Right atrium auricular region (tissue), 2 donors: ENCODE measurements at places on chromosomes 7 and 10. TPM values are rescaled to one million over a fixed set of nuclear protein-coding genes. Genes with fewer than 3 reads are reported as not detected.

GRCh38 chr7:128020159-128020558 is 11.1 kb downstream of the LRRC4 start:
- no peak for DNase-seq

DNA sequence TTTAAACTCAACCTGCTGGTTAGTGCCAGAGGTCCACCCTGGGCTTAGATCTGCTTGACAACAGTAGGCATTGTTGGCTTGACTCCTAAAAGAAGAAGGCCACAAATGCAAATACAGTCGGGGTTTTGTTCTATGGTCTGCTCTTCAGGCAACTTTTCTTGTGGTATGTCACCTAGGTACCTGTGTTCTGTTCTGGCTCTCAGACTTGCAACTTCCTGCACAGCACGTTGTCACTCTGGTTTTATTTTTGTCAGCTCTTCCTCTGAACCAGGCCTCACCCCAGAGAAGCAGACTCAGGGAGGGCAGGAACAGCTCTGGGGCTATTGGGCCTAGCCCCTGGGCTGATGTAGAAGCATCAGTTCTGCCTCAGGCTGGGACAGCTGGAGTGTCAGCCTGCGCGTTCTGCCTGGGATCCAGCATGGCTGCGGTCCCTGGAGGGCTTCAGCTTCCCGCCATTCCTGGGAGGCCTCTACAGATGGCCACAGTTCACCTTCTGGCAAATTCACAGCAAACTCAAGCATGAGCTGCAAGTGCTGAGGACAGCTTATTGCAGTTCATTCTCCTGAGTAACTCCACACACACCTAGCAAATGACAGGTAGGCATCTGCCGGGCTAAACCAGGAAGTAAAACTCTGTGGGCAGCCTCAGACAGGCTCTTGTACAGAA is 11.0 kb upstream of the PDCD4 start:
- no peak for DNase-seq

DNA sequence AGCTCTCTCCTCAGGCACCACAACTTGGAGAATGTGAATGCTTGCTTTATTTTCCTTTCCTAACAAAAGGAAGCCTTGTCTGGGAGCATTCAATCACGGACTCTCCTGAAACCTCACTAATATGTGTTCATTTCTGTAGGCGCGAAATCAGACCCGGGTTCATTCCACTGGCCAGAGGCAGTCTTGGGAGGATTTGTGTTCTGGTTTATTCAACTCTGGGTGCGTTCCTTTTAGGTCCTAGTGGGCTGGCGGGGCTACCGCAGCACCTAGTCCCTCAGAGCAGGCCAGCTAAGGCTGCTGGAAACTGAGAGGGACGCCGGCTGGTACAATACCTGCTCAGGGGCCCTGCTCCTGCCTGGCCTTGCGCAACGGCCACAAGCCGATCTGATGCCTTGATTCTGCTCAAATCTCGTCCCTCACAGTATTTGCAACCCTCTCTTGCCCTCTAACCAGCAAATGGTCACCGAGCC is 7.5 kb downstream of the HOXA4 start:
- DNase-seq, result no peak

GRCh38 chr10:25159591-25159990 is 15.2 kb upstream of the GPR158 start:
- no peak for DNase-seq

DNA sequence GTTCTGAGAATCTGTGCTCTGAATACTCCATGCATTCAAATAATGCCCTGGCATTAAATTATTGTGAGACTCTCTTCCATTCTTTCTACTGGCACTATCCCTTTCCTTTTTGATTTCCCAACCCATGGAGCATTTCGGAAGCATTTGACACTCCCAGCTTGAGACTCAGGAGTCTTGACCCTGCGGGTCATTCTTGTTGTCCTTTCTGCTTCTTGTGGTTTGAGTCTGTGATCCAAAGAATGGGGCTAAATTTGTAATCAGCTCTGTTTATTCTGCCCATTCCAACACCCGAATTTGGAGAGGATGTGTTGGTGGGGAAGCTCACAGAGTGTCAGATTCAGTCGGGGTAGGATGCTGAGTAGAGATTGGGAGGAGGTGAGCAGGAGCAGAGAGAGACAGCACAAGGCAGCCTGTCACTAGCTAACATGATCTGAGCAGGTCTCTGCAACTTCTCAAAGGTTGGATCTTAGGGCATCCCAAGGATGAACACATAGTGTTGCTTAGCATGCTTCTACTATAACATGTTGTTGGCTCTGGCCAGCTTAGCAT is 80.4 kb upstream of the BMPER start:
- no peak for DNase-seq

The COX15 gene
- 26.4 TPM for total RNA-seq
